ENCODE measurements at places on chromosomes 3 and 15.

- DNase-seq: no peak
Measured at GRCh38 chr3:37519236-37519635, 342.4 kb upstream of the CTDSPL start.

DNA sequence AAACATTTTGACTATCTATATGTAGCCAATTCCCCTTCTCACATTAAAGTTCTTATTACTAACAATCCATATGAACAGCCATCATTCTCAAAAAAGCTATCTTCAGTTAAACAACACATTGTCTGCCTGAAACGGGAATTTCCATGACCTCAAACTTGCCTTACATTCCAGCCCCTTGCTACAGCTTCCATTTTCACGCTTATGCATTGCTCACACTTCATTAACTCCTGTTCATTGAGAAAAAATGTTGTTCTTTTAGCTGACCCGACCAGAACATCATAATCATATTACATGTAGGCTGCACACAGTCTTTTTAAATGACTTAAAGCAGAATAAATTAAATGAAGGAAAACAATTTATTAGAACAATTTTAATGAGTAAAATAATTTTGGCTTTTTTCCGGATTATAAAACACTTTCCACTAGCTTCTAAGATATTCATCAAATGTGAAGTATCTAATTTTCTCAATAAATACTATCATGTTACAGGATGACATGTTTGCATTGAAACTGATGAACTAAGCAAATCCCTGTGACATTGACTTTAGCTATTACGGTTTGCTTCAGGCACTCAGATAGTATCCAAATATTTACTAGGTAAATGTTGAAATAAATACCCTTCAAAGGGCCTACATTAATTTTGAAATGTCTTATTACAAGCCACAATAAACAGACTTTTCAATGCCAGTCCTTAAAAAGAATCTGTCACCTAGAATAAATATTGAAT is 49.9 kb downstream of the P3H2 start:
- DNase-seq: no peak

DNA sequence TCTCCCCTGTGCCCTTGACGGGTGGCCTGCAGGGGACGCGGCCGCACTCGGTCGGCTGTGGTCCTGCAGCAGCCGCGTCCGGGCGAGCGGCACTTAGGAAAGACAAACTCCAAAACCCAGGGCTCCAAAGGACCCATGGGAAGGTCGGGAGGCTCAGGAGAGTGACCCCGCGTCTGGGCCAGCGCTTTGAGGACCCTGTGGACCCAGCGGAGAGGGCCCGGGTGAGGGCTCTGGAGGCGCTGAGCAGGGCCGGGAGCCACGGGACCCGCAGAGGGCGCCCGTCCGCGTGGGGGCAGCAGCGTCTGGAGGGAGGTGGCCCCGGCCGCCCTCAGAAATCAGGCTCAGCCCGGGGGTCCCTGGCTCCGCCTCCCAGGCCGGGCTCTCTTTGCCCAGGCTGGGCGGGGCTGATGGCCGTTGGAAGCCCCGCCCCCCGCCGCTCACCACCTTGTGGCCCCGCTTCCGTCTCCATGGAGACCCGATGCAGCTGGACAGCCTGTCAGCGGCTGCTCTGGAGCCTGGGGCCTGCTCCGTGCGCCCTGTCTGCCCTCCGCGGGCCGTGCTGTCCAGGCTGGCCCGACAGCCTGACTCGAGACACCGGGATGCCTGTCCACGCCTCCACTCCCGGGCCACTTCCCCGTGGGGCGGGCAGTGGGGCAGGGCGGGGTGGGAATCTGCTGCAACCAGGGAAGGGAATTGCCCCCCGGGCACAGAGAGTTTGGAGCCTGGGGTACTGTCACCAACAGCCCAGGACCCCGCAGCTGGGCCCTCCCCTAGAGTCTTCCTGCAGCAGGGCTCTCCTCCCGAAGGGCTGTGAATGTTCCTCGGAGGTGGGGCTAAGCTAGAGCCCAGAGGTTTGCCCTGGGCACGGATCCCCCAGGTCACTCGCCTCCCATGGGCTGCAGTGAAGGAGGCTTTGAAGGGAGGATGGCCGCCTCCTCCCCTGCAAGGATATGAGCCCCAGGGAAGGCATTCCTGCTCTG is 34.8 kb upstream of the RPL32 start:
- no peak for DNase-seq

DNA sequence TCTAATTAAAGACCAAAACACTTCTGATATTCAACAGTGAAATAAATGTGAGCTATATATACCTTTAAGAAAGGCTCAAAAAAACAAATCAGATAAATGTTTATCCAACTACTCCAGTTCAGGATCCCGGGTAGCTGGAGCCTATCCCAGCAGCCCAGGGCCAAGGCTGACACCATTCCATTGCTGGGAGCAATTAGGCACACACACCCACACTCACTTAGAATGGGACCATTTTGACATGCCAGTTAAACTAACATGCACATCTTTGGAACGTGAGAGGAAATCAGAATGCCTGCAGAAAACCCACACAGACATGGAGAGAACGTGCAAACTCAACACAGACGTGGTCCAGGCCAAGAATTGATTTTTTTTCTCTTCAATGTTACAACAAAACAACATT is 30.0 kb upstream of the PLSCR4 start:
- DNase-seq: no peak

DNA sequence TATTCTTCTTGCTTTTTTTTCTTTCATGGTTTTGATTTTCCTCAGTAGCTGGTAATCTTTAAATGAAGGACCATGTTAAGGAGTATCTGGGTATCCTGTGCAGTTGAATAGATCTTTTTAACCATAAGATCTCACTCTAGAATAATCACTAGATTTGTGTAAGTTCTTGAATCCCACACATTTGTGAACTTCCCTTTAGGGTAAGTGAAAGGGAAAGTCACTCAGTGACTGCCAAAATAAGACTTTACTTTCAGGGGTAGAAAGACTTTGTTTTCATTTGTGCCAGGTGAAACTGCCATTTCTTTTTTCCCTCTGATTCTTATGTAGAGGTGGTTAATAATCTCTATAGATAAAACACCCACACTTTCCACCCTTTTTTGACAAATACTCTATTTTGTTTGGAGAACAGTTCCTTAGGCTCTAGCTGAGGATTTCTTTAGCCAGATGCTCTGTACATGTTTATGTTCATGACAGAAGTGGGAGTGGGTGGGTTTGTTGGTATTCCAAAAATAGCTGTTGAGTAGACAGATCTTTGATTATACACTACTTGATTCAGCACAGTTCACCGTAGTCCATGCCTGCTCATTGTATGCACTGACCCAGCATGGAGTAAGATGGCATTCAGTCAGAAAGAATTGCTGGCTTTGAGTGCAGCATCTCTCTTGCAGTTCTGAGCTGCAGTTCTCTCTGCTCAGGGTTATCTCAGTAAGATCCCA is 28.5 kb downstream of the LRRC49 start:
- DNase-seq: no peak

DNA sequence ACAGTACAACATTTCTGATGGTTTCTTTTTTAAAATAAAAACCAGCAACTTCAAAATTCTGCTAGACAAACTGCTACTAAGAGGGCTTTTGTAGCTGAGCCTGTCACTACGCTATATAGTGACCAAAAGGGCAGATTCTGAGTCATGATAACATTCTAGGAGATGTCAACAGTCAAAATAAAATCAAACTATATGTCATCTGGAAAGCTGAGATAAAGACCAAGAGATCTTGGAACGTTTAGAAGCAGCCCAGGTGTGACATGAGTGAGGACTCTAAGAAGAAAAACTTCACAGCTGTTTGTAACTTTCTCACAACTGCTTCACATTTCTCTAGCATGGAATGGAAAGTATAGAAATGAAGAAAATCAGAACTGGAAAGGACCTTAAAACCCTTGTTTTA is 84.6 kb downstream of the FILIP1L start:
- no peak for DNase-seq

GRCh38 chr3:72371431-72371830 is 476.8 kb downstream of the SHQ1 start:
- no peak for DNase-seq

DNA sequence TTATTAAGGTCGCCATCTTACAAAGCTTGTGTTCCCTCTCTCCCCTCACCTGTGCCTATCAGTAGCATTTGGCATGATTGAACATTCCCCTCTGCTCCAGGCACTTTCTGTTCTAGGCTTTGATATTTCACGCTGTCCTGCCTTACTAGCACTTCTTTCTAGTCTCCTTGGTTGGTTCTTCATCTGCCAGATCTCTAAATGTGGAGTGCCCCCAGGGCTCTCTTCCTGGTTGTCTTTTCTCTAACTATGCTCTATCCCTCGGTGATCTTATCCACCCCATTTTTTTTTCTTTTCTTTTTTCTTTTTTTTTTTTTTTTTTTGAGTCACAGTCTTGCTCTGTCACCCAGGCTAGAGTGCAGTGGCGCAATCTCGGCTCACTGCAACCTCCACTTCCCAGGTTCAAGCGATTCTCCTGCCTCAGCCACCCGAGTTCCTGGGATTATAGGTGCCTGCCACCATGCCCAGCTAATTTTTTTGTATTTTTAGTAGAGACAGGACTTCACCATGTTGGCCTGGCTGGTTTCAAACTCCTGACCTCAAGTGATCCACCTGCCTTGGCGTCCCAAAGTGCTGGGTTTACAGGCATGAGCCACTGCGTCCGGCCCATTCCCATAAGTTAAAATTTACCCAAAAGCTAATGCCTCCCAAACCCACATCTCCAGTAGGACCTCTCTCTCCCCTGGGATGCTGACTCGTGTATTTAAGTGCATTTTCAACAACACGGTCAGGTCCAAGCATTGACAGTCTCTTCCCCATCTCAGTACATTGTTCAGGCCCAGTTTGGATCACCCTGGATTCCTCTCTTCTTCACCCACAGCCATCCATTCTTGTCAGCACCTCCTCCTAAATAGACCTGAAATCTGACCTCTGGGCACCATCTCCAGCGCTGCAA is 5.2 kb downstream of the NUSAP1 start:
- DNase-seq: no peak

- DNase-seq: no peak
Measured at GRCh38 chr15:63256433-63257274, 20.8 kb upstream of the APH1B start.

- DNase-seq: peak; percentile 28
Measured at GRCh38 chr3:125644036-125645005, 49.0 kb upstream of the OSBPL11 start.

DNA sequence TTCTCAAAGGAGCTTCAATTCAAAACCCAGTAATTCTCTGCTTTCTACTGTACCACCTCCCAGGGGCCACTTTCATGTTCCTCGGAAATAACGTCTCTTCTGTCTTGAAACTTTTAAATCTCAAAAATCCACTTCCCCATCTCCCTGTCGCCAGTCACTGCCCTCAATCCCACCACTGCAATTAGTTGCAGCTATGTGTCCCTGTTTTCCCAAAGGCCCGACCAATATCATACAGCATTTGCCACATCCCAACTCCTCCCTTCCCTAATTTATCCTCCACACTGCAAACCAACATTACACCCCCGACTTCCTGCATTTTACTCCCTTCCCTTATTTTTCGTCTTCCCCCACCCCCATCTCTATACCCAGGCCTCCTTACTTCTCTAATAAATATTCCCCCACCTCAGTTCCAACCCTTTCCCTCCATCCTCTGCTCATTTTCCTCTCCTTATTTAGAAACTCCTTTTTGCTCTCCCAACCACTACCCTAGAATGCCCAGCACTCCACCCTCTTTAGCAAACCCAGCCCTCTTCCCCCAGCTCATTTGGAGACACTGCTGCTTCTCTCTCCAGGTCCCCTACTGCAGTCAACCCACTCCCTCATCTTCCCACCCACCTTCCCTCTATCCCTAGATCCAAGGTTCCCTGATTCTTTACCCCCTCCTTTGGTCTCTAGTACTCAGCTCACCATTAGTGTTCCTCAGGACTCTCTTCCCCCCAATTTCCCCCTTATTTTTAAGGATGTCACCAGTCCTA is 1.1 kb downstream of the NPTN start:
- peak; percentile 39 for DNase-seq

DNA sequence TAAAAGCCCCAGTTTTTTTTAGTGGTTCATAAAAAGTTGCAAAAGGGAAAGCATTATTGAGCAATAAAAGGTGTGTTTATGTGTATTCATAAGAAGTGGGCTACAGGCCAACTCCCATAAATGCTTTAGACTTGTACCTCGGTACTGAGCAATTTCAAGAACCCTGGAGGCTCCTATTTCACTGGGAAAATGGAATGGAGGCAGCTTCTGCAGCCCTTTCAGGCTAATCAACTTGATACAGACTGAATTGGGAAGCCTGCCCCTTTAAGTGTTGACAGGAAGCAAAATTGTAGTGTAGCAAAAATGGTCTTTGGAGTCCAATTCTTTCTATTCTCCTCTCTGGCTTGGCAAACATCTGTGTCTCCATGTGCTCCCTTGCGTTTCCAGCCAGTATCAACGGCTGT is 118.8 kb downstream of the ECT2 start:
- no peak for DNase-seq

DNA sequence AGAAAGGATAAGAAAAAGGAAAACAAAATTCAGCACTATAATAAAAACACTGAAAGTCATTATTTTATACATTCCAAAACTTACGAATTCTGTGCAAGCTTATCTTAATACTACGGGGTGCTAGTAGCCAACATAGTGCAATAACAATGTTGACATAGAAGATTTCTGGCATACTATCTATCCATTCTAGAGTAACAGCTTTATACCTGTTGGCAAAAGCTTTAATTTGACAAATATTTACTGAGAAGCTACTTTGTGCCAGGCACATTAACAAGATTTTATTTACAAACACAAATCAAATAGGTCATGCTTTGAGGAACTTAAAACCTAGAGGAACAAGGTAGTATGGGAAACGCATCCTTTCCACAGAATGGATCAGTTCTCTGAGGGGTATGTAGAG is 1.1 kb downstream of the ACKR4 start:
- no peak for DNase-seq

GRCh38 chr15:49649987-49650386 is 29.1 kb downstream of the DTWD1 start:
- DNase-seq: no peak

DNA sequence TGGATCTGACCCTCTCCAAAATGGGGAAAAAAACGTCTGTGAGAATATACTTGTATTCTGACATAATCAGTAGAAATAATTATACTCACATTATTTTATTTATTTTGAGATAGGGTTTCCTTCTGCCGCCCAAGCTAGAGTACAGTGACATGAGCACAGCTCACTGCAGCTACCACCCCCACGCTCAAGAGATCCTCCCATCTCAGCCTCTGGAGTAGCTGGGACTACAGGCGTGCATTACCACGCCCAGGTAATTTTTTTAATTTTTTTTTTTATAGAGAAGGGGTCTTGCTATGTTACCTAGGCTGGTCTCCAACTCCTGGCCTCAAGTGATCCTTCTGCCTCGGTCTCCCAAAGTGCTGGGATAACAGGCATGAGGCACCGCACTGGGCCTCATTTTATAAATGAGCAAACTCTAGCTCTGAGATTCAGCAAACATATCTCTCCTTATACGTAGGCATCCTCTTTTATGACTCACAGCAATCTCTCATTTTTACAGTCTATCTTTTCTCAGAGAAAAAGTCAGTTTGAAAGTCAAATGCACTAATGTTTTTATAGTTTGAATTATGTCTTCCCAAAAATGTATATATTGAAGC is 989 bp upstream of the VGLL3 start:
- no peak for DNase-seq

Data from pons (tissue), 1 donor.